ENCODE measurements at places on chromosomes 4 and X.
A peak's percentile ranks its signal among the peaks of the same experiment; 100 is the strongest.

GRCh38 chr4:139761461-139761860 lies 95.8 kb downstream of the MGST2 start:
- DNase-seq: peak; percentile 91
- H3K36me3 ChIP-seq: no peaks in the 10 kb centered on the region
- peaks cover 3% of the 10 kb centered on the region for H3K4me1 ChIP-seq
- H3K27ac ChIP-seq: no peak overlapping the region
- no peaks in the 10 kb centered on the region for H3K27me3 ChIP-seq

DNA sequence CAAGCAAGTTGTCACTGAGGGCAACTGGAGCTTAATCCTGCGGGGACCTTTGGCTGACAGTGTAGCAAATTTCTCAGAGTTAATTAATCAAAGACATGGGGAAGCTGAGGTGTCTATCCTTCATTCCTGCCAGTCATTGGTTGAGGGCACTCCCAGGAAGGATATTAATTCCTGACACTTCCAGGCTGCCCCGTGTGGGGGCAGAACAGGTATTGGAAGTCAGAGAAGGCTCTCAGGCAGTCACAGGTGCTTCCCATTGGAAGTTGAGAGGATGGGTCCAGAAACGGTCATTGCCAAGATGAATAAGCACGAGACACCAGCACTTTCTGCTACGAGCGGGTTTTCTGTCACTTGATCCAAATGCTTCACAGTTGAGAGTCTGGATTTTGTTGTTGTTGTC lies 29.1 kb upstream of the CD38 start:
- no peaks in the 10 kb centered on the region for H3K4me1 ChIP-seq
- no peak overlapping the region for H3K27ac ChIP-seq
- H3K27me3 ChIP-seq: no peaks in the 10 kb centered on the region
- H3K36me3 ChIP-seq: no peaks in the 10 kb centered on the region

DNA sequence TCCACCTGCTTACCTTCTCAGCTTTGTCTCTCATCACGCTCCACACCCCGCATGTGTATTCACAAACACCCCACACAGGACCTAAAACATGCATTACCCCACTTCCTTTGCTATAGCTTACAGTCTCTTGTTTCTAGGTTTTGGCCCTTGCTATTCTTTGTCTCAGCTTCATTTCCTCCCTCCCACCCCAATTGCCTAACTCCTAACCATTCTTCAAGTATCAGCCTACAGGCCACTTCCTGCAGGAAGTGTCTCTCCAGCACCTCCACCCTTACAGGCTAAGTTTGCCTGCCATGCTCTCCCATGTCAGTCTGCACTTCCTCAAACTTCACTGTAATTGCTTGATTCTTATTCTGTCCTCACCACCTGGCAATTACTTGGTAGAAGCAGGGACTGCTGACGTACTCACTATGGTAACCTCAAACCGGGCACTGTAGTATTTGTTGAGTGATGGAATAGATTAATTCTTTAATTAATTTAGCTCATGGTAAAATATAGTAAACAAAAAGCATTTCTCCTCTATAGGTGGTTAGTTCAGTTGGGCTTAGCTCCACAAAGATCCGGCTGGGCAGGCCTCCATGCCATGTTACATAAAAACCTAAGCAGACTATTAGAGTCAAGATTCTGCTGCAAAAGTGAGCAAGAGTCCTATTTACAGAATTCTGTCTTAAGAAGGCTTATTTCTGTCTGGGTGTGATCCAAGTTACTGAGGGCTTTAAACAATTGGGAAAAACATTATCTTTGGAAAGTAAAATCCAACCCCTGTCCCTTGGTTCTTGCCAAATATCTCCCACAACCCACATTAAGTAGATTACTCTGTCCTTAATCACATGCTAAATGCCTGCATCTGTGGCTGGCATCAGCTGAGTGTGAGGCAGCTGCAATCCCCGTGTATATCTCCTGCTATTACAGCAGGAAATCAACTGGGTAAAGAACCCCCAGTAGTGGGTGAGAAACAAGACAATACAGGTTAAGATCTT lies 124.7 kb upstream of the CPEB2 start:
- no peak overlapping the region for H3K4me3 ChIP-seq
- DNase-seq: no peak
- no peak overlapping the region for H3K27ac ChIP-seq
- H3K4me1 ChIP-seq: no peaks in the 10 kb centered on the region

GRCh38 chrX:136646602-136647239 lies 1.2 kb upstream of the CD40LG start:
- no peak overlapping the region for H3K4me3 ChIP-seq
- no peaks in the 10 kb centered on the region for H3K36me3 ChIP-seq
- no peak for DNase-seq
- no peak overlapping the region for H3K27ac ChIP-seq
- no peaks in the 10 kb centered on the region for H3K4me1 ChIP-seq
- H3K27me3 ChIP-seq: no peaks in the 10 kb centered on the region

DNA sequence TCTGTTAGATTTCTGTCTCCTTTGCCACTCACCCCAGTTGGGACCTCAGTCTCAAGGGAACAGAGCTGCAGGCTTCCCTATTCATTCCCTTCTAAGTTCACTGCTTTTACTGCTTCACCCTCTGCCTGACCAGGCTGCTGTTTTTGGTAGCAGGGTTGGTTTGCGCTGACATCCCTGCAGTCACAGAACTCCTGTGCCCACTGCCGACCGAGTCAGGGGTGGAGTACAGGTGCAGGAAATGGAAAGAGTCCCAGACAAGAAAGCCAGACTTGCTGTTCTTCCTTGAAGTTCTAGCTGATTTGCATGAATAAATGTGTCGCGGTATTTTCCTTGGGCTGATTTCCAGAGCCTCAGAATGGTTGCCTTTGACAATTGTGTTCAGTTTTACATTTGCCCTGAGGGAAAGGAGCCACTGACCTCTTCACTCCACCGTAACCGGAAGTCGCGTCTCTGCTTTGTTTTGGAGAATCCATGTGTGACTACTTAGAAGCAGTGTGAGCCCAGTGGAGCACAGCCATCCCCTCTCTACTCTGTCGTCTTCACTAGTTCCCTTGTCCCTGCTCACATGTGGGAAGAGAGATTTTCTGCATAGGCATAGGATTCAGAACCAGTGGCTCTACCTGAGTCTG lies 84.8 kb downstream of the TNIP2 start:
- H3K27ac ChIP-seq: no peak overlapping the region
- DNase-seq: no peak

DNA sequence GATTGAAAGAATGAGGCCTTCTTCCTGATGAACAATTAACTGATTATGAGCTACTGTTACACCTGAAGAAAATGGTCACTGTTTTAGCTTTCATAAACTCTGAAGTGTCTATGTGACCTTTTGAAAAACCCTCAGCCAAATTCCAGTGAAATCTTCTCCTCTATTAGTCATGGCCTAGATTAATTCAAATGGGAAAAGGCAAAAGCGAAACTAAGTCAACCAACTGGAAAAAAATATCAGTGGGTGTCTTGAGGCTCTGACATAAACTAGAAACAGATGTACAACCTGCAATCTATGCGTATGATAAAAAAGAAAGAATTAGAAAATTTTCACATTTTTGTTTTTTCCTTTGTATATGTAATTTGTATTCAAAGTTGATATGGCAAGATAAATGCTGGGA lies 169.4 kb upstream of the BANK1 start:
- no peak overlapping the region for H3K27ac ChIP-seq
- no peaks in the 10 kb centered on the region for H3K36me3 ChIP-seq
- no peaks in the 10 kb centered on the region for H3K27me3 ChIP-seq
- H3K4me3 ChIP-seq: no peak overlapping the region
- no peak for DNase-seq

DNA sequence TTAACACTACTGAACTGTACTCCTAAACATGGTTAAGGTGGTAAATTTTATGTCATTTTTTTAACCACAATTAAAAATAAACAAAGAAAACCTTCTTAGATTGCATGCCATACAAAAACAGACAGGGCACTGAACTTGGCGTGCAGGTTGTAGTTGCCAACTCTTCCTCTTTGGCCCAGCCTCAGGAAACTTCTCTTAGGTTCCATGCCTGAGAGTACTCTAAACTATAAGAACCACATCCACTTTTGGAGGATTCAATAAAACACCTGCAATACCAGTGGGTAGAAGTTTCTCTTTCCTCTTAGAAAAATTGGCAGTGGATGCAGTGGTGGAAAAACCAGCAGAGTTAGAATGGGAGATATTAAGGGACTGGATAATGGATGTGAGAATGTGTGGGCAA lies 103.4 kb downstream of the LUZP4 start:
- H3K4me3 ChIP-seq: no peak overlapping the region
- no peaks in the 10 kb centered on the region for H3K36me3 ChIP-seq
- H3K27ac ChIP-seq: no peak overlapping the region
- H3K27me3 ChIP-seq: no peaks in the 10 kb centered on the region
- no peak for DNase-seq

All from mesendoderm (in vitro differentiated cells).